RPMI7951 (cell line): ENCODE measurements at places on chromosomes 11 and 22. TPM values are rescaled to one million over a fixed set of nuclear protein-coding genes. Genes with fewer than 3 reads are reported as not detected.

The FOLR2 gene
- total RNA-seq = not detected in 2 replicates

The TCN1 gene
- 0.29 TPM in 1 of 2 replicates, not detected in the other for total RNA-seq

The RAC2 gene
- 138 and 151 TPM in 2 replicates for total RNA-seq

The THAP7 gene
- 41.1 and 41.4 TPM in 2 replicates for total RNA-seq

The NTM gene
- total RNA-seq = 38.7 and 47.8 TPM in 2 replicates

The CALCA gene
- not detected in 2 replicates for total RNA-seq

The OR8I2 gene
- not detected in 2 replicates for total RNA-seq

The PRR33 gene
- not detected in 2 replicates for total RNA-seq

The DSCAML1 gene
- total RNA-seq = not detected in 2 replicates

The MAPK12 gene
- total RNA-seq = 6.7 and 13.2 TPM in 2 replicates

The ATP5MG gene
- 125 and 126 TPM in 2 replicates for total RNA-seq

The SNX32 gene
- 0.20 TPM in 1 of 2 replicates, not detected in the other for total RNA-seq

The SYCE3 gene
- total RNA-seq = not detected in 2 replicates

The IRAG1 gene
- total RNA-seq = 15.4 and 23.8 TPM in 2 replicates

The APOBEC3A gene
- total RNA-seq = not detected in 2 replicates

The TBX1 gene
- not detected in 2 replicates for total RNA-seq
